Activated gamma-delta T cell (primary cell): ENCODE measurements at places on chromosomes 4 and X.

DNA sequence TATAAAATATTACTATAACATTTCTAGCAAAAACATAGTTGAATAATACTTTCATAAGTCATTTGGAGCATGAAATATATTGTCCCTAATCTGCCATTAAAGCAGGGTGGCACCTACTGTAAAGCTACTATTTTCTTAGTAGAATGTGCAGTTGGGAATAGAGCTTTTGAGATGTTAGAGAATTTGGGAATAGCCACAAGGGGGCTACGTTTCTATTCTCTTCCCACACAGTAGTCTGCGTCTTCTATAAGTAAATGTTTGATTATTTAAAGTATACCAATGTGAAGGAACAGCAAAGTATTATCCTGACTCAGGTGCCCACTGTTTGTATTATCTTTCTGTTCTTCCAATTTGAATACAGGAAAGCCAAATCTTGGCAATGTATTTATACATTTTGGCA, 323.2 kb upstream of the GIMD1 start:
- no peak for DNase-seq

- no peak for DNase-seq
Observed at GRCh38 chr4:17875402-17876070, 64.8 kb downstream of the NCAPG start.

DNA sequence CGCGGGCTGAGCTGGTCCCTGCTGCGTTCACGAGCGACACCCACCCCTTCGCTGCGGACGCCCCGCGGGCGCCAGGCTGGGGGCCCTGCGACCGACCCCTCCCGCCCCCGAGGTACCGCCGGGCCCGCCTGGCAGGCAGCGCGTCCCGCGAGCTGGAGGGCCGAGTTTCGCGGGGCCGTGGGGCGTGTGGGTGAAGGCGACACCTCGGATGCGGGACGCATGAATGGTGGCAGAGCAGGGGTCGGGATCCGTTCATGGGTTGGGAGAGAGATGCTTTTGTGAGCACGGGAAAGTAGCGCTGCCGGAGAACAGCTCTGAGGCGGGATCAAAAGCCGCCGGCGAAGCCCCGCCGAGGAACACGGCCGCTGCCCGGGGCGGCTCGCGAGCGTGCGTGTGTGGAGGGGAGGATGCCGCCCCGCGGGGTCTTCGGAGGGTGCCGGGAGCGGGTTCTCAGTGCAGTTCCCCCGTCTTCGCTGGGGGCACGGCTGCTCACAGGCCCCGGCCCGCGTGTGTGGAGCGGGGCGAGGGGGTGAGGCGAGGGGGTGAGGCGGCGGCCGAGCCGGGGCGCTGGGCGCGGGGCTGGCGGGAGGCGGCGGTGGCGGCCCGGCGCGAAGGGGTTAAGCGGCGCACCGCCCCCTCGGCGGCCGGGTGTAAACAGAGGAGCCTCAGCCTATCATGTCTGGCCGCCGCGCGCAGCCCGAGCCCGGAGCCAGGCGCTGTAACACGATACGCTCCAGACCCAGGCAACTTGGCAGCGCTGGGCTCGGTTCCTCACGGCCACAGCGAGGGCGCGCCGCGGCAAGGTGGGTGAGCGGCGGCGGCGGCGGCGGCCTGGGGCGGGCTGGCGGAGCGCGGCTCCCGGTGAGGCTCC, 205.3 kb downstream of the TENM3 start:
- DNase-seq: peak; percentile 7

DNA sequence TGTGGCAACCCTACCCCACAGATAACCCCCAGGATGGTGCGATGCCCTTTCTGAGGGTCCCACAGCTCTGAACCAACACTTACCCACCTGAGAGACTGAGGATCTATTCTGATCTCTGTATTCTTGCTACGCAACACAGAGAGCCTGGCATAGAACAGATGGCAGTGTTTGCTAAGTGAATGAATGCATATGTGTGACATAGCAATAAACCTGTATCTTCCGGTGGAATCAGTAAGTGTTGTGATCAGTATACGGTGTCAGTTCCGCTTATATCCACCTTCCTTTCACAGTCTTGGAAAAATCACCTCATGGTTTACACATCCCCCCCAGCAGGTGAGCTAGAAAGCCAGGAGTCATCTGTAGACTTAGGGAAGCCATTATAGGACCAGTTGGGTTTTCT, 5.9 kb upstream of the HSD17B10 start:
- DNase-seq: no peak
